ENCODE measurements at places on chromosomes 11 and 22. TPM values are rescaled to one million over a fixed set of nuclear protein-coding genes. Genes with fewer than 3 reads are reported as not detected.

DNA sequence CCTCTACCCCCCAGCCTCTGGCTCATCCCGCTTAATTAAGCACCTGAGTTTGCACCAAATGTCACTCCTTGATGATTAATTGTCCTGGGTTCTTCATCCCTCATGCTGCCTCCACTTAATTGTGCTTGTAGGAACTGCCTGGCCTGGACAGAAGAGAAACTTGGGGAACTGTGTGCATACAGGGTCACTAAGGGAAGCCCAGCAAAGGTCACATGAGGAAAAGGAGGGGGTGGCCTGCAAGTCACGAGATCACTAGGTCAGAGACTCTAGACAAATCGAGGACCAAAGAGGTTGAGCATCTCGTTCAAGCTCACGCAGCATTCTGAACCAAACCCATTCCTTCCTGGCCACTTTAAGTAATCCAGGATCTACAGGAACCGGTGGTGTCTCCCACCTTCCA, 75.8 kb downstream of the PDE2A start:
- no peak for DNase-seq
- H3K4me3 ChIP-seq, result no peak overlapping the region
- H3K4me1 ChIP-seq, result no peaks in the 10 kb centered on the region
- no peaks in the 10 kb centered on the region for H3K27me3 ChIP-seq
- H3K36me3 ChIP-seq, result no peaks in the 10 kb centered on the region

GRCh38 chr11:18798799-18799469, 7.3 kb upstream of the PTPN5 start:
- H3K27me3 ChIP-seq, result no peaks in the 10 kb centered on the region
- no peak for DNase-seq
- peaks cover 8% of the 10 kb centered on the region for H3K4me1 ChIP-seq
- no peak overlapping the region for H3K4me3 ChIP-seq
- H3K27ac ChIP-seq, result no peak overlapping the region
- H3K36me3 ChIP-seq, result no peaks in the 10 kb centered on the region

The CHRDL2 gene
- total RNA-seq, result 3.5 TPM

DNA sequence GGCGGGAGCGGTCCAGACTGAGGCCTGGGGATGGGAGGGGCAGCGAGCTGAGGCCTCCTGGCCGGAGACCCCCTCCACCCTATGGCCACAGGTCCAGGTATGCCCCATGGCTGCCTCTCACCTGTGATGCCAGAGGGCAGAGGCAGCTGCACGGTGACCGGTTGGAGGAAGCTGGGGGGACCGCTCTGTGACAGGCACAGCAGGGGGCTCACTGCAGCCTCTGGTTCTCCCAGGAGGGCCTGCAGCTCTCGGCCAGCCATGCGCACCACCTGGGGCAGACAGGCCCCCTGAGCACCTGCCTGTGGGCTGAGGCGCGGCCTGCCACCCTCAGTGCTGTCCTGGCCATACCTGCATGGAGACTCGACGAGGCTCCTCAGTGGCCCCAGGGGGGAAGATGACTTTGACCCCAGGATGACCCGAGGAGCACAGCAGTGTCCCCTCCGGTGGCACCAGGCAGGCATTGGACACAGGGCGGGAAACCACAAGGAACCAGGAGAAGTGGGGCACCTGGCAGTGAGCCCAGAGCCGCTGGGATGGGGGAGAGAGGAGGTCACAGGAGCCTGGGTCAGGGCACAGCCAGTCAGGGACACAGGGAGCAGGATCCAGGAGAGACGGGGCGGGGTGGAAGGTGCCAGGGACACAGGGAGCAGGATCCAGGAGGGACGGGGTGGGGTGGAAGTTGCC, 3.2 kb upstream of the SLC25A22 start:
- no peak overlapping the region for H3K27ac ChIP-seq
- H3K27me3 ChIP-seq, result no peaks in the 10 kb centered on the region
- DNase-seq, result no peak
- H3K36me3 ChIP-seq, result no peaks in the 10 kb centered on the region

DNA sequence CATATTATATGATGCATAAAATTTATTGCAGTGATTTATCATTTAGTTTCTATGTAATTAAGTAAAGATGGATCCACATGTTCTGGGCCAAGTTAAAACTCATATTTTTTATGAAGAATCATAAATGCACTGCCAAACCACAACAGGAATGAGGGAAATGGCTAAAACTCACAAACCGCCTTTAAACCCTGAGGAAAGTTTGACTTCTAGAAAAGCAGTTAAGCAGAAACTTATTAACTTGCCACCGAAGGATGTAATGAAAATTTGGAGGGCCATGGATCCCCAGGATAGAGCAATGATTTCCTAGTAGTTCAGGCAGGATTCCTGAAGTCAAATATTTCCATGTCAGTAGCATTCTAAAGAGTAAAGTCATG, 218.3 kb upstream of the CTSC start:
- H3K4me1 ChIP-seq, result no peaks in the 10 kb centered on the region
- DNase-seq, result no peak
- no peak overlapping the region for H3K27ac ChIP-seq
- no peak overlapping the region for H3K4me3 ChIP-seq
- H3K36me3 ChIP-seq, result no peaks in the 10 kb centered on the region
- no peaks in the 10 kb centered on the region for H3K27me3 ChIP-seq

The SLC15A3 gene
- 9.3 TPM for total RNA-seq

GRCh38 chr11:23509023-23509422, 648.7 kb upstream of the CCDC179 start:
- DNase-seq, result no peak
- no peaks in the 10 kb centered on the region for H3K4me1 ChIP-seq
- no peaks in the 10 kb centered on the region for H3K36me3 ChIP-seq
- no peak overlapping the region for H3K4me3 ChIP-seq

GRCh38 chr11:86145439-86146156, 76.7 kb upstream of the PICALM start:
- peaks cover 4% of the 10 kb centered on the region for H3K4me1 ChIP-seq
- no peak overlapping the region for H3K27ac ChIP-seq
- no peaks in the 10 kb centered on the region for H3K27me3 ChIP-seq

The MPZL2 gene
- total RNA-seq, result 1.7 TPM

The SYT12 gene
- 3.4 TPM for total RNA-seq

The SEPTIN3 gene
- total RNA-seq, result 1.6 TPM

The RIN1 gene
- 8.2 TPM for total RNA-seq

- no peaks in the 10 kb centered on the region for H3K27me3 ChIP-seq
- H3K4me3 ChIP-seq, result no peak overlapping the region
- no peaks in the 10 kb centered on the region for H3K4me1 ChIP-seq
- no peaks in the 10 kb centered on the region for H3K36me3 ChIP-seq
- H3K27ac ChIP-seq, result no peak overlapping the region
Measured at GRCh38 chr11:127926721-127927120, 660.6 kb downstream of the ETS1 start.

DNA sequence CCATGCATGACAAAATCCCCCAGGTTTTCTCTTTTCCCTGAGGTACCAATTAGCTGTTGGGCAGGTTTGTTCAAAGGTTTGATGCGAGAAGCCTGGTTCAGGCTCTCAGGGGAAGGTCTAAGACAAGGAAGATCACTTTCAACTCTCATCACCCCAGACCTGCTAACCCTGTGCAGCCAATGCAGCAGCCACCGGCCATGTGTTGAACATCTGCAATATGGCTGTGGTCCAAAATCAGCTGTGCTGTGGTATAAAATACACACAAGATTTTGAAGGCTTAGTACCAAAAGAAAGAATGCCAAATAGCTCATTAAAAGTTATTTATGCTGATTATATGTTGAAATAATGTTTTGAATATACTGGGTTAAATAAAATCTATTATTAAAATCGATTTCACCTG, 58.5 kb downstream of the SMCO4 start:
- no peaks in the 10 kb centered on the region for H3K27me3 ChIP-seq
- no peak overlapping the region for H3K27ac ChIP-seq
- H3K4me1 ChIP-seq, result no peaks in the 10 kb centered on the region
- no peaks in the 10 kb centered on the region for H3K36me3 ChIP-seq
- no peak overlapping the region for H3K4me3 ChIP-seq
- DNase-seq, result no peak

The MAJIN gene
- 14.4 TPM for total RNA-seq

Measured in testis (tissue), 5 donors.